ENCODE measurements at places on chromosomes 1 and 21.

GRCh38 chr1:84871181-84871580 lies 21.8 kb downstream of the LPAR3 start:
- DNase-seq: no peak

GRCh38 chr1:235898126-235898525 lies 31.4 kb upstream of the LYST start:
- peak; percentile 68 for DNase-seq

DNA sequence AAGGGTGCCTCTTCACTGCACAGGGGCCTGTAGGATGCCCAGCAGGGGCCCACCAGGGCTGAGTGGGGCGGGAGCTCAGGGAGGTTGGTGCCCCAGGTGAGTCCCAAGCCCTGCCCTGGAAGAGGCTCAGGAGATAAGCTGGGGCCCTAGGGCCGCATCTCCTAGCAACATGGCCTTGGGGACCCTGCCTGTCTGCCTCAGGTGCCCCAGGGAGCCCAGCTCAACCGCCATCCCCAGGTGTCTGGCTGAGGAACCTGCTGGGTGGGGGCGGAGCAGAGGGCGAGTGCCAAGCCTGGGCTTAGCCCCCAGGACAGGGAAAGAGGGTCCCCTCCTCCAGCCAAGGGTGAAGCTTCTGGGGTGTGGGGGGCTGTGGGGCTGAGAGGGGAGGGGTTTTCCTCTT lies 54.8 kb downstream of the FOXO6 start:
- DNase-seq: no peak

DNA sequence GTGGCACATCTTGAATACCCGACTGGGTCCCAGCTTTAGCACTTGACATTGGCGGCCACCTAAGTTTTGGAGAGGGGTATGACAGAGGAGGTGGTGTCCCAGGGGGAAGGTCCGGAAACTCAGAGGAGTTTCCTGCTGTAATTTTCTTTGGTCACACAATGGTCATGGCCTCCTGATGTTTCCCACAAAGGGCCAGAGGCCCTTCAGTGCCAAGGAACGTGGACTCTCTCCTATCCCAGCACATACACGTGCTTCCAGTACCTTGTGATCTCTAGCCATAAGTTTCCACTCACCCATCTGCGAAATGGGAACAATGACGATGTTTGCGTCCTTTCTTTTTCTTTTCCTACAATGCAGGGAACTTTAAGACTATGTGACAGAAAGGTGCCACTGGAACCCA lies 13.2 kb downstream of the CAPN2 start:
- DNase-seq: no peak

- DNase-seq: no peak
These were observed 2.4 kb downstream of the ATP8B2 start for GRCh38 chr1:154327466-154328317.

- DNase-seq: no peak
These were observed 12.3 kb downstream of the ZMPSTE24 start for GRCh38 chr1:40270152-40270834.

DNA sequence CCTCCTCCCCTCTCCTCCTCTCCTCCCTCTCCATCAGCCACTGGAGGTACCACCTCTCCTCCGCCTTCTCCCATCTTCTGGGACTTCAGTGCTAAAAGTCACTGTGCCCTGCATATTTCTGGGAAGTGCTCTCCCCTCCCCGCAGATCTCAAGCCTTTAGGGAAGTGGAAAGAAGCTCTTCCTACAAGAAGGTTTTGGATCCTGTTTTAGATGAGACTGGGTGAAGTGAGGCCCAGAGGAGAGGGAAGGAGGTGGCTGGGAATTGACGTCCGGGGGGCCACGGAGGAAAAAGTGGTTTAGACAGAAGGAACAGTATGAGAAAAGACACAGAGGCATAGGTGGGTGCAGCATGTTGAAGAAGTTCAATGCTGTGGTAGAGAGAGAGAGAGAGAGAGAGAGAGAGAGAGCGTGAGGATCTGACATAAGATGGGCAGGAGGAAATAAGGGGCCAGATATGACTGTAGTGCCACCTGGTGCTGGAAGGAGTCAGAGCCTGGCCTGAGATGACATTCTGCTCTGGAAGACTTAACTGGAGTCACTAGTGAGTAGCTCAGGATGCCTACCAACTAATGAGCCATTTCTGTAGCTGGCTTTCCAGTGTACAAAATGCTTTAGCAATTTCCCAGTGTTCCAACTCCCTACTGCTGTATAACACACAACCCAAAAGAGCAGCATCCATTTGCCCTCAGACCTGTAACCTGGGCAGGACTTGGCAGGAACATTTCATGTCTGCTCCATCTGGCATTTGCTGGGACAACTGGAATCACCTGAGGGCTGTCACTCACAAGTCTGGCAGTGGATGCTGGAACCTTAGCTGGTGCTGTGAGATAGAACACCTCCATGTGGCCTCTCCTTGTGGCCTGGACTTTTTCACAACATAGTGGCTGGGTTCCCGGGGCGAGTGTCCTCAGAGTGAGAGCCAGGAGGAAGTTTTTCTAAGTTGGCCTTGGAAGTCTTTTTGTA lies 16.6 kb upstream of the ZSCAN20 start:
- DNase-seq: peak; percentile 83

- peak; percentile 72 for DNase-seq
These were observed 159.2 kb downstream of the PIGK start for GRCh38 chr1:77060000-77060399.

- DNase-seq: no peak
These were observed 392.4 kb downstream of the KCNH1 start for GRCh38 chr1:210741564-210741963.

Data from islet precursor cell (in vitro differentiated cells).